ENCODE measurements at places on chromosomes 7 and 10. TPM values are rescaled to one million over a fixed set of nuclear protein-coding genes. Genes with fewer than 3 reads are reported as not detected.
A peak's percentile ranks its signal among the peaks of the same experiment; 100 is the strongest.

The LEP gene
- total RNA-seq = not detected

The STX1A gene
- total RNA-seq = 2.9 TPM

The SFTPA1 gene
- total RNA-seq = not detected

The COL1A2 gene
- total RNA-seq = not detected

DNA sequence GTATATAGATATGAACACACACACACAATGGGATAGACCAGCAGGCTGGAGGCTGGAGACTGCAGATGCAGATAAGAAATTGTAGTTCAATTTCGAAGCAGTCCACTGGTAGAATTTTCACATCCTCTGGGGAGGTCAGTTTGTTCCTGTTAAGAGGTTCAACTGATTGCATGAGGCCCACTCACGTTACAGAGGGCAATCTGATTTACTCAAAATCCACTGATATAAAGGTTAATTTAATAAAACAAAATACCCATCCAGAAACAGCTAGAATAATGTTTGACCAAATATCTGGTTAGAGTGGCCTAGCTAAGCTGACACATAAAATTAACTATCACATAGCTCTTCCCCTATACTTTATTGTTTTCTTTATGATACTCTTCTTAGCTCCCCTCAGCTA lies 162.9 kb upstream of the SMIM30 start:
- no peaks in the 10 kb centered on the region for H3K36me3 ChIP-seq
- H3K4me3 ChIP-seq = no peak overlapping the region
- H3K27me3 ChIP-seq = no peaks in the 10 kb centered on the region
- H3K4me1 ChIP-seq = no peaks in the 10 kb centered on the region

- DNase-seq = no peak
- no peaks in the 10 kb centered on the region for H3K4me1 ChIP-seq
- no peak overlapping the region for H3K4me3 ChIP-seq
- no peak overlapping the region for H3K27ac ChIP-seq
- H3K36me3 ChIP-seq = peaks cover 20% of the 10 kb centered on the region
Observed at GRCh38 chr7:44385434-44386138, 60.2 kb upstream of the CAMK2B start.

DNA sequence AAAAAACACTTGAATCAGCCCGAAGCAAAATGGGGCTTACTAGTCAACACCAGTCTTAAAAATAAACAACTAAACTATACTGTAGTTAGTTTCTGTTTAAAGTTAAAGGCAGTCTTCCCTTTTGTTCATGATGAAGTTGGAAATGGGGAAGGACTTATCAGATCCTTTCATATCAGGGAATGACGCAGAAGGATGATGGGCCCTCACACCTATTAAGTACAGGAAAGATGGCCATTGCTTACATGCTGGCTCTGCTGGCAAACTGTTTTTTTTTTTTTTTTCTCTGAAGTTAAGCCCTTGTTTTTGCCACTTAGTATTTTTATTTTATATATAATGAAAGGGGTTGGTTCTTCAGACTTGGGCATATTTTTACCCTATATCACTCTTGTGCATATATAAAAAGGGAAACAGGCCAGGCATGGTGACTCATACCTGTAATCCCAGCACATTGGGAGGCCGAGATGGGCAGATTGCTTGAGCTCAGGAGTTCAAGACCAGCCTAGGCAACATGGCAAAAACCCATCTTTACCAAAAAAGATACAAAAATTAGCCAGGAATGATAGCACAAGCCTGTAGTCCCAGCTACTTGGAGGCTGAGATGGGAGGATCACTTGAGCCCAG lies 16.6 kb upstream of the NRBF2 start:
- DNase-seq = no peak
- peaks cover 28% of the 10 kb centered on the region for H3K4me1 ChIP-seq
- H3K27me3 ChIP-seq = no peaks in the 10 kb centered on the region
- H3K4me3 ChIP-seq = no peak overlapping the region
- H3K36me3 ChIP-seq = no peaks in the 10 kb centered on the region

GRCh38 chr7:134356421-134356936 lies 39.7 kb upstream of the SLC35B4 start:
- peak overlapping the region; percentile 37 for H3K27ac ChIP-seq
- H3K36me3 ChIP-seq = no peaks in the 10 kb centered on the region
- no peak for DNase-seq
- no peak overlapping the region for H3K4me3 ChIP-seq
- no peaks in the 10 kb centered on the region for H3K27me3 ChIP-seq

DNA sequence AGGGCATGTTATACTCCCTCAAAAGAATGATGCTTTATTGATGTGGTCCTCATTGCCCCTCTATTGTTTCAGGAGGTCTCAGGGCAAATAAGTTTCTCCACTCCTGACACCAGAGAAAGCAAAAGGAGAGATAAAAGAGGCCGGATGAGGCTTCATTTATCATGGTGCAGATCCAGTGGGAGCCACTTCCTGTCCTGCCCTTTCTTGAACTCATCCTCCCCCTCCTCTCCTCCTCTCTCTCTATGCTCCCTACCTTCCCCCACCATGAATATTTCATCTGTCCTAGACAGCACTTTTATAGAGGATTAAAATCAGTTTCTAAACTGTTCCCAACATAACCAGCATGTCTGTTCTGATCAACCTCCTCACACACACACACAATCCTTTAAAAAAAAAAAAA lies 172.2 kb upstream of the KMT2E start:
- H3K4me3 ChIP-seq = no peak overlapping the region
- H3K27me3 ChIP-seq = no peaks in the 10 kb centered on the region
- no peaks in the 10 kb centered on the region for H3K4me1 ChIP-seq
- no peak for DNase-seq

DNA sequence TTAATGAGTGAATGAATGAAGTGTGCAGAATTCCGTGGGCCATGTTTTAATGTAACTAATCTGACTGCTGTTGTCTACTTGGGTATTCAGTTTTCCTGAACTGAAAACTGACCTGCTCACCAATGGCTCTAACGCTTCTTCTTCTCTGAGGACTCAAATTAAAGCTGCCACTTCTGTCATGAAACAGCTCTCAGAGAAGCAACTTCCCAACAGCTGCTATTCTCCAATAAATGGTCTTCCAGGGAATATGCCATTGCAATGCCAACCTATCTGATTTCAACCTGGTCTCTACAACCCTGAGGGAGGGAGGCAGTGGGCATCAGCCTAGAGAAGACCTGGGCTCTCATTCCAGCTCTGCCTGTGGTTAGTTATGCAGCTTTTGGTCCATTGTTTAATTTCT lies 69.4 kb downstream of the FRMD4A start:
- no peaks in the 10 kb centered on the region for H3K36me3 ChIP-seq
- H3K27ac ChIP-seq = no peak overlapping the region
- DNase-seq = no peak
- H3K4me1 ChIP-seq = peaks cover 8% of the 10 kb centered on the region

DNA sequence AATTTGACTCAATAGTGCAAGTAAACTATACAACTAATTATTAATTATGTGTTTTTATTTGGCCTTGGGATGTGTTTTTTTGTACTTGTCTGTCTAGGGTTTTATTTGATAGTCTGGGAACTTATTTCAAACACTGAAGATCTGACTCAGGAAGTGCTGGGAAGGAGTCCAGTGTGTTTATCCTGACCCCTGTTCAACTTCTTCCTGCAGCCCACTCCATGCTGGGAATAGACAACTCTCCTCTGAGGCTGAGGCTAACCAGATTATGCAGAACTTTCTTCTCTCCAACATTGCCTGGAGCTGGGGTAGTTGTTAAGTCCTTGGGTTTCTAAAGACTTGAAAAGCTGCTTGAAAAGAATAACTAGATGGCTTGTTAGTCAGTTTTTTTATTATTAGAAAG lies 6.9 kb downstream of the CISD1 start:
- H3K4me1 ChIP-seq = peaks cover 32% of the 10 kb centered on the region
- no peak overlapping the region for H3K4me3 ChIP-seq
- peak overlapping the region; percentile 18 for H3K27ac ChIP-seq
- H3K36me3 ChIP-seq = peaks cover 26% of the 10 kb centered on the region
- DNase-seq = no peak

DNA sequence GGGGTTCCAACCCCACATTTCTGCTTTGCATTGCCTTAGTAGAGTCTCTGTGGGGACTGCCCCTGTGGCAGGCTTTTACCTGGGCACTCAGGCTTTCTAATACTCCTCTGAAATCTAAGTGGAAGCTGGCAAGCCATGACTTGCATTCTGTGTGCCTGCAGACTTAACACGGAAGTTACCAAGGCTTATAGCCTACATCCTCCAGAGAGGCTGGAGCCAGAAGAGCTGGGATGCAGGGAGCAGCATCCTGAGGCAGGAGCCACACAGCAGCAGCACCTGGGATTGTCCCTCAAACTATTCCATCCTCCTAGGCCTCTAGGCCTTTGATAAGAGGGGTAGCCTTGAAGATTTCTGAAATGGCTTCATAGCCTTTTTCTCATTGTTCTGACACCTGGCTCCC lies 22.1 kb upstream of the ABCC2 start:
- H3K27ac ChIP-seq = peak overlapping the region; percentile 27
- peaks cover 41% of the 10 kb centered on the region for H3K4me1 ChIP-seq
- DNase-seq = no peak
- peaks cover 19% of the 10 kb centered on the region for H3K36me3 ChIP-seq
- no peaks in the 10 kb centered on the region for H3K27me3 ChIP-seq
- no peak overlapping the region for H3K4me3 ChIP-seq

DNA sequence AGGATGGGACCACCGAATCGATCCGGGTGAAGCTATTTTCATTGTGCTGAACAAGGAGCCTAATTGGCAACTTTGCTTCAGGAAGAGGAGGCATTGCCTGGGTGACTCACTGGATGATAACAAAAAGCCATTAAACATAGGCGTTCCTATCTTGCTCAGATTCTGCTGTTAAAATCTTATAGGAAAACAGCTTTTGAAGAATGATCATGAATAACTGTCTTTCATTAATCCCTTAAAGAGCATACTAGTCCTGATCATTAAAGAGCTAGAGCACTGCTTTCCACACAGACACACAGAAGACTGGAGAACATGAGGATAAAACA lies 174.2 kb upstream of the IMMP2L start:
- H3K4me1 ChIP-seq = no peaks in the 10 kb centered on the region
- H3K36me3 ChIP-seq = peaks cover 21% of the 10 kb centered on the region
- DNase-seq = no peak
- no peak overlapping the region for H3K27ac ChIP-seq

DNA sequence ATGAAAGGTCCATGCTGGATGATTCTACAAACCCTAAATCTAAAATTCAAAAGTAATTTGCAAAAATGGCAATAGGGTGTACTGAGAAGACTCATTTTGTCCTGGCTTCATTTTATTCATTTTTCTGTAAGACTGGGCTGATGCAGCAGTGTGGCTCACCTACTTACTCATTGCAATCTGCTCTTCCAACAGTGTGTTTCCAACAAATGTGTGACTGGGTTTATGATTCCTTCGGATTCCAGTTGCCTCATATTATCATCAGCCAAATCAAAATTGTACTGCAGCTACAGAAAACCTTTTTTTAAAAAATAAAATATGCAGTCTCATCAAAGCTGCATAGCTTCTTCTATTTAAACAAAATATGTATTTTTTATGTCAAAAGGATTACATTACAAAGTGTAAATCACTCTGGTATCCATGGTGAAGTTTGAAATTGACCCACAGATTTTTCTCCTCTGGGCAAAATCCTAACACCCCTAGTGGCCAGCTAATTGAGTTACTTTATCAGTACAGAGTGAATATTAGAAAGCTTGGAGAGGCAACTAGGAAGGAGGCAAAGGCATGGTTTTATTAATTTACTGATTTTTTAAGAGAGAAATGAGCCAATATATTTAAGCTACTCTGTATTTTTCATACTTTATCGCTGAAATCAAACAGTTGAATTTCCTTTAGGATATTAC lies 390.3 kb downstream of the MAGI2 start:
- H3K4me3 ChIP-seq = no peak overlapping the region
- no peak for DNase-seq
- H3K27me3 ChIP-seq = no peaks in the 10 kb centered on the region
- no peaks in the 10 kb centered on the region for H3K36me3 ChIP-seq
- H3K4me1 ChIP-seq = peaks cover 8% of the 10 kb centered on the region

DNA sequence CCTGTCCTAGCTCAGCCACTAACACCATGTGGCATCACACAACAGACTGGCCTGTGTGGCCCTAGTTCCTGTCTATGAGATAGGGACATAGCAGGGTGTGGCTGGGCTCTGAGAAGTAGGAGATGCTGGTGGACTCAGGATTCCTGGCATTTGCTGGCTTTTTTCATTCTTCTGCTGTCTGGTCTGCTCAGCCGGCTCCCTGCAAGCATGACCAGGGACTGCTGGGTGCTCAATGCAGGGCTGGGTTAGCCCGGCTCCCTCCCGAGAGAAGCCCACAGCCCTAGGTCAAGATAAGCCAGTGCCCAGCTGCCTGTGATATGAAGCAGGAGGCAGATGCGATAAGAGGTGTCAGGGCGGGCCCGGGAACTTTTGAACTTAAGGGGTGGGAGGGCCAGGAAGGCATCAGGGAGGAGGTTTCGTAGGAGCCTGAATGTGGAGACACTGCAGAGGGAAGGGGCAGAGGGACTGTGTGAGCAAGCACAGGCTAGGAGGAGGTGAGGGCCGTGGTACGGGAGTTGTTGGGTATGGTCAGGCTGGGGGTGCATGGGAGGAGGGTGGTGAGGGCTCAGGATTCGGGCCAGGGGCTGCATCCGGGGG lies 3.5 kb downstream of the AQP1 start:
- no peaks in the 10 kb centered on the region for H3K36me3 ChIP-seq
- H3K27me3 ChIP-seq = peaks cover 10% of the 10 kb centered on the region
- H3K4me1 ChIP-seq = no peaks in the 10 kb centered on the region
- no peak overlapping the region for H3K4me3 ChIP-seq

DNA sequence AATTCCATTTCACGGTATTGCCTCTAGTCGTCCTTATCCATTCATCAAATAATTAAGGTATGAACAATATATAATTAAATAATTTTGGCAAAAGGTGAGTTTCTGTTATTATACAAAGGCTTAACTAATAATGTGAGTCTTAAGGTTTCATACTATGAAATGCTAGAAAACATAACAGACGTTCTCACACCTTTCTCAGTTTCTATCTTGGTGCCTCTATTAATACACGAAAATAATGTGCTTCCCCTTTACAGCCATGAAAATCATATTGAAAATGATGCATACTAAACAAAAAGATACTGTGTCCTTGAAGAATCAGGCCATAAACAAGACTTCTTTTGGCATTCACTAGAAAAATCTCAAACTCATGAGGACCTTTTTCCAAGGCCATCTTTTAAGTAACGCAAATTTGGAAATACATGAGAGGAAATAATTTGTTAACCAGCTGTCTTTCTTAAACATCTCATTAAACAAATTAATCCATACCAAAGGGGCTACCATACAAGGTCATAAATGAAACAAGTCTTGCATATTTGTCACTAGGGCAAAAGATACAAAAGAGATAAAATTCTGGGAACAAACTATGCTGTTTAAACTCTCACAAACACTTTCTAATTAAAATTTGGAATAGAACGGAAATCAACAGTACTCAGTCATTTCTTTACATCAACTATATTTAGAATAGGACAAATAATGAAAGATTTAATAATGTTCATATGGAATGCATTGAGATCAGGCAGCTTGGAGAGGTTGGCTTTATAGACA lies 53.9 kb upstream of the CAV2 start:
- no peaks in the 10 kb centered on the region for H3K4me1 ChIP-seq
- no peak overlapping the region for H3K4me3 ChIP-seq
- H3K27me3 ChIP-seq = no peaks in the 10 kb centered on the region
- H3K36me3 ChIP-seq = no peaks in the 10 kb centered on the region
- no peak for DNase-seq
- H3K27ac ChIP-seq = no peak overlapping the region

GRCh38 chr7:84714765-84715164 lies 472.1 kb downstream of the SEMA3D start:
- H3K4me1 ChIP-seq = no peaks in the 10 kb centered on the region
- H3K36me3 ChIP-seq = no peaks in the 10 kb centered on the region
- no peak overlapping the region for H3K4me3 ChIP-seq

All from HepG2 (cell line).